ENCODE measurements at places on chromosomes 11 and 22.
A peak's percentile ranks its signal among the peaks of the same experiment; 100 is the strongest.

GRCh38 chr11:57935402-57936049 lies 88.2 kb upstream of the OR9Q1 start:
- no peak for ATAC-seq

DNA sequence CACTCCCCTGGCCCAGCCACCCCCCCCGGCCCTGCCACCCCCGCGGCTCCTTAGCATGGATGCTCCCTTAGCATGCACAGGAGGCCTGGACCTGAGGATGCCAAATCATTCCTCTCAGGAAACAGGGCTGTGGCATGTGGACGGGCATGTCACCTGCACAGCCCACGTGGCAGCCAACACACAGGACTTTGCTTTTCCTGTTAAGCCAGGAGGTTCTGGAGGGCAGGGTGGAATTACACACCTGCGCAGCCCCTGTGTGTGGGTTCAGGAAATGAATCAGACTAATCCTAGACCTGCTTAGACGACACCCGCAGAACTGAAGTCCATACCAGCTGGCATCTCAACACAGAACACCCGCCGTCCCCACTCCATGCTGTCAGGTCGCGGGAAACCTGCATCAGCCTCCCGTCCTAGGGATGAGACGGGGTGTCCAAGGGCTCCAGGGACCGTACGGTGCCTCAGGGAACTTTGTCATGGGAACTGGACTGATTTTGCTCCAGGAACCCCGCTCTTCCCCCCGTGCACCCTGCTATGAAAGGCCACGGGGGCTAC lies 10.2 kb downstream of the CERK start:
- ATAC-seq: no peak

DNA sequence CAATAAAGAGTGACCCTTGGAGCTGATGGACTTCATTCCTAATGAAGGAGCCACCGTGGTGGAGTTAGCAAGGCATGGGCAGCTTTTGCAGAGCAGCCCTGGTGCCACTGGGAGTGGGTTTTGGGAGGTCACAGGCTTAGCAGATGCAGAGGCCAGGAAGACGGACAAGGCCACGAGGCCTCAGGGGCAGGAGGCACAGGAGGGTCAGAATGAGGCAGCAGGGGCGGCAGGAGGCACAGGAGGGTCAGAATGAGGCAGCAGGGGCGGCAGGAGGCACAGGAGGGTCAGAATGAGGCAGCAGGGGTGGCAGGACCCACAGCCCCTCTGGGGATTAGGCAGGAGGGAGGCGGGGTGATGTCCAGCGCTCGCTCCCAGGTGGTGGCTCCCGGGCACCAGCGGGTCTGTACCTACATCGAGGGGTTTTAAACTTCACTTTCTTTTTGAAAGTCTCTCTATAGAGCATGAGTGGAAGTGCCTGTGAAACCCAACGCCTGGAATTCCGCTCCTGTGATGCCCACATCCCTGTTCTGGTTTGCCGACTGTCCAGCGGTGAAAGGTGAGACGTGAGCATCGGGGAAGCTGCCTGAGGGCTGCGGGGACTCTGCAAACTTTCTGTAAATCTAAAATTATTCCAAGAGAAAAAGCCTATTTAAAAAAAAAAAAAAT lies 521.6 kb downstream of the BRD1 start:
- ATAC-seq: no peak

DNA sequence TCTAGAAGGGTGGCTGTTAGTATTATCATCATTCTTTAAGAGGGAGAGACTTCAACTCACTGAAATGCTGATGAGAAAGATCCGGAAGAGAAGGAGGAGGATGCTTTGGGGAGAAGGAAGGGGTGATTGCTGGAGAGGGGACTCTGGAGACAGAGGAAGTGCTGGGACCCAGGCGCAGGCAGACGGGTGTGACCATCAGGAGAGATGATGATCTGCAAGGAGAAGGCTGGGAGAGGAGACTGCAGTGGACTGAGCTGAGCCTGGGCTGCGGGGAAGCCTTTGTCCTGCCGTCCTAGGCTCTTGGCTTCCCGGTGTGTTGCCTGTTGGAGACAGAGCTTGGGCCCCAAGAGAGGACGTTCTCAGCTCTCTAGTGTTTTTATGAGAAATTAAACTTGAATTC lies 22.6 kb downstream of the RASD2 start:
- ATAC-seq: no peak

- no peak for ATAC-seq
Measured at GRCh38 chr11:92225125-92225567, 528 bp downstream of the FAT3 start.

- no peak for ATAC-seq
Measured at GRCh38 chr22:19106886-19107729, 15.1 kb downstream of the DGCR2 start.

DNA sequence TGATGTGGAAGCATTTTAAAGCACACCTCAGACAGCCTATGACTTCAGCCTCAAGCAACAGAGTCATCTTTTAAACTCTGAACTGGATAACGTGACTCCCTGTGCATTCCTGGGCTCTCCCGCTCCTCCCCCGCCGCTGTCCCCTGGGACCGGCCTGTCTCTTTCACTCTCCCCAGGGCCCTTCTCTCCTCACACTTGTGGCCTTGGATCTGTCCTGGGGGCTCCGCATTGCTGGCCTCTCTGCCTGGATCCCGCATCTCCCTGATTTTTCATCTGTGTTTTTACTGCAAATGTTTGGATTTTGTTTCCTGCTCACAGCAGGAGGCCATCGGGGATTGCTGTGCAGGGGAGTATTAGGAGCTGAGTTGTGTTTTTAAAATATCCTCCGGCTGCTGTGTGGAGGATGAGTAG lies 15.4 kb downstream of the C11orf24 start:
- no peak for ATAC-seq

DNA sequence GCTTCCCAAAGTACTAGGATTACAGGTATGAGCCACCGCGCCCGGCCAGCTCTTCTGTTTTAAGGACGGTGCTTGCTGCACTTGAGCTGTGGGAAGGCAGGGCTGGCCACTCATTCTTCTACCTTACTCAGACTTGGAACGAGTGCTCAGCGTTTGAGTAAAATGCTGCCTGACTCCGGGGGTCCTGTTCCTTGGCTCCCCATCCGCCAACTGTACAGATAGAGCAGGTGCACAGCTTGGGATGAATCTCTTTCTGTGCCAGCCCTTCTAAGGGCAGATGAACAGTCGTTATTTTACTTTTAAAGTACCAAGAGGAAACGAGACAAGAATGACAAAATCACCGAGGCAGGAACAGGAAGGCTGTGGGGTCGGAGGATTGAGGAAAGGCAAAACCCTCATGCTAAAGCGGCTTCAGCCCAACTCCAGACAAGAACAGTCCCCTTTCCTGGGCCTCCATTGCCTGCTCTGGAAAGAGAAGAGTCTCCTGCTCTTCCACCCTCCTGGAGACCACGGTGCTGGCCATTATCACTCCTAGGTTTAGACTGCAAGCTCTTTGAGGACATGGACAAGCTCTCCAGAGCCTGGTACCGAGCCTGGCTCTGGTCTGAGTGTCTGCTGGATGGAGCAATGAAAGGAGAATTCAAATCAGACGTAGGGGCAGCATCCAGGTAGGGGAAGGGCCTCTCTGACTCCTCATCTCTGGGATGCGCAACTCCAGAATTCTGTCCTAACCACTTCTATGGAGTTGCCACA lies 1.1 kb upstream of the SUN2 start:
- no peak for ATAC-seq

- no peak for ATAC-seq
Measured at GRCh38 chr11:8066036-8066910, 14.7 kb upstream of the TUB start.

- no peak for ATAC-seq
Measured at GRCh38 chr11:119759324-119759723, 30.3 kb upstream of the NECTIN1 start.

DNA sequence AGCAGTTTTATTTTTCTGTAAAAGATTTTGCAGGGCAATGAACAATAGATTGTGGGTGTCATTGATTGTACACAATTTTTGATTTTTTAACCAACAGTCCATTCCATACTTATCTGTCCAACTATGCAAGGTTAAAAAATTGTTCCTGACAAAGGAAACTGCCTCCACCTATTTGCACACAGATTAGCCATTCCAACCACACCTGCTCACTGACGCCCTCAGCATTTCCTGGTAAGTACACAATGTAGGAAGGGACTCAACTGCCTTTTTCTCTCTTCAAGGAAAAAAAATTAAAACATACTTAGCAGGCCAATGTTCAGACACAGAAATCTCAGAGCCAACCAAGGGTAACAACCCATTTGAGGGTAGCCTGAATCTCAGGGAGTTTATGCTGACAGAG lies 4.3 kb upstream of the FUT4 start:
- no peak for ATAC-seq

- ATAC-seq: peak; percentile 55
Measured at GRCh38 chr22:36940676-36941075, 27.2 kb downstream of the CSF2RB start.

DNA sequence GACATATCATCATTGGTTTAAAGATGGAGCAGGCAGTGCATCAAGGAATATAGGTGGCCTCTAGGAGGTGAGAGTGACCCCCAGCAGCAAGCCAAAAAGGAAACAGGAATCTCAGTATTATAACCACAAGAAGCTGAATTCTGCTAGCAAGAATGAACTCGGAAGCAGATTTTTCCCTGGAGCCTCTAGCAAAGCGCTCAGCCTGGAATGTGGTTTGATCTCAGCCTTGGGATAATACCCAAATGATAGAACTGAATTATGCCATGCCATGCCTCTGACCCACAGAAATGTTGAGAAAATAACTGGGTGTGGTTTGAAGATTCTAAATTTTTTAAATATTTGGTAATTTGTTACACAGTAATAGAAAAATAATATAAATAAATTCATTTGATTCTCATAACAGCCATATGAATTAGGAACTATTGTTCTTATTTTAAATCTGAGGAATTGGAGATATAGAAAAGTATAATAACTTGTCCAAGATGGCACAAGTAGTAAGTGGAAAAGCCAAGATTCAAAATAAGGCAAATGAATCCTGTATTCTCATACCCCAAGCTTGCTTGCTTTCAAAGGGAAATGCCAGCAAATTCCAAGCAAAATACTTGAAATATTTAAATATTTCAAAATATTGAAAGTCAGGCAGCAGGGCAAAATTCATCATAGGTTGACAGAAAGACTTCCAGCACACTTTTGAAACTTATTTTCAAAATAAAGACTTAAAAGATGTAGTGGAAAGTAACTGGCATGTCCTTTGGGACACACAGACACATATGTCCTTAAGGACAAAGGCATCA lies 567.4 kb downstream of the KCNA4 start:
- no peak for ATAC-seq

DNA sequence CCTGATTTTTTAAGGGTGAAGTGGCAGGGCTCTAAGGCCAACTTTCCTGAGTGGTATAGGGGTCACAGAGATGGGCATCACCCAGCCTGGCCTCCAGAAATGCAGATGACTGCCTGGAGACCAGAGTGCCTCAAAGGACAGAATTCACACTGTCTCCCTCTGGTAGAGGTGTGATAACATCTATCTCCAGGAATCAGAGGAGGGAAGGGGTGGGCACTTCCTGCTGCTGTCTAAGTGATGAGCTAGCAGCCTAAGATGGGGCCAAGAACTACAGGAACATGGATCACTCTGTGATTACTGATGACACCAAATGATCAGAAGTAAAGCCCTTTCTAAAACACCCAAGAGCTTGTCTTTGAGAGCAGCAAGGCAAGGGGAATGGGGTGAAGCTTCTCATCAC lies 61.9 kb downstream of the C11orf58 start:
- no peak for ATAC-seq

All from activated CD4-positive, CD25-positive, alpha-beta regulatory T cell treated with anti-CD3 and anti-CD28 coated beads, Interleukin-2, amount 50 U/mL, for 24 hours (primary cell).